ENCODE measurements at places on chromosomes 11 and 22.

GRCh38 chr11:126341760-126342161, 13.7 kb upstream of the ST3GAL4 start:
- DNase-seq, result no peak

DNA sequence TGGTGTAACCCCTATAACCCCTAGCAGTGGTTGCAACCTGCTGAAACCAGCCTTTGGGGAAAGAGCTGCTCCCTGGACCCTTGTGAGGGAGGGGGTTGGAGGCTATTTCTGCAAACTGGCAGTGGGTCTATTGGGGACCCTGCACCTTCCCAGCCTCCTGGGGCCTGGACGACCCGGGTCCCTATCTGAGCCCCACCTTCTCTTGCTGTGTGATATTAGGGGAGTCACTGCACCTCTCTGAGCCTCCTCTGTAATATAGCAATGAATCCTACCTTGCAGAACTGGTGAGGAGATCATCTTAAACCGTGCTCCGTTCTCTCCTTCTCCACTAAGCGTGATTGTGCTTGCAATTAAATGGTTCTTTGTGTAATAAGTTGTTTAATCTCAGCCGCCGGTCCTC, 24.0 kb upstream of the MPPED1 start:
- DNase-seq, result no peak

- no peak for DNase-seq
Measured at GRCh38 chr22:37186997-37187522, 987 bp downstream of the C1QTNF6 start.

DNA sequence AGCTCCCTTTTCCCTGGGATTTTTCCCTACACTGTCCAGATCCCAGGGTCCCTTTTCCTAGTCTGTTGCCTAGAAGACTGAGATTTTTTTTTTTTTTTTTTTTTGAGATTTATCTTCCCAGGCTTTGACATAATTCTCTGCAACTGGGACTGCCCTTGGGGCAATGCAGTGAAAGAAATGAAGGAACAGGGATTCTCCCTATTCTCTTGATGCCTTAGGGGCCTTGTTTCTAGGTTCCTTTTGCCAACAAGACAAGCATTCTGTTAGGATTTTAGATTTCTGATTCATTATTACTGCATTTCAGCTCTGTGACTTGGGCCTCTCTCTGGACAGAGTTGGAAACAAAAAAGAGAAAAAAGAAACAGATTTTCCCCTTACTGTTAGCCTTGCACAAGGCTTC, 47.3 kb downstream of the QSER1 start:
- DNase-seq, result no peak

DNA sequence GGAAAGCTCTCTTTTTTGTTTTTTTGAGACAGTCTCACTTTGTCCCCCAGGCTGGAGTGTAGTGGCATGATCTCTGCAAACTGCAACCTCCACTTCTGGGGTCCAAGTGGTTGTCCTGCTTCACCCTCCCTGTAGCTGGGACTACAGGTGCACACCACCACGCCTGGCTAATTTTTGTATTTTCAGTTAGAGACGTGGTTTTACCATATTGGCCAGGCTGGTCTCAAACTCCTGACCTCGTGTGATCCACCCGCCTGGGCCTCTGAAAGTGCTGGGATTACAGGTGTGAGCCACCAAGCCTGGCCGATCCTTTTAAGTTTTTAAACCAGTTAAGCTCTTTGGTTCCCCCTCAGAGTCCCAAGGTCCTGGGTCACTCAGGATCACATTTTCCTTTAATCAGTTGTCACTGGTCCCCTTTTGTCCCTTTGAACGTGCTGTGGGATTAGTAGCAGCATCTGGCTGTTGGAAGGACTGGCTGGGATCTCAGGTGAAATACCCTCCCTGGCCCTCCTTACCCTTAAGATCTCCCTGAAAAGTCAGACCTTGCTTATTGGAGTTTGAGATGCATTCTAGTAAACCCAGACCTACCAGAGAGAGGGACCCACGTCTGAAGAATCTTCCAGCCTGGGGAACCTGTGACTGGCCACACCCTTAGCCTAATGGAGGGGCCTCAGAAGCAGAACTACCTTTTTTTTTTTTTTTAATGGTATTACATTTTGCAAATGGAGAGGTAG, 8.1 kb downstream of the MALAT1 start:
- DNase-seq, result peak; percentile 72

DNA sequence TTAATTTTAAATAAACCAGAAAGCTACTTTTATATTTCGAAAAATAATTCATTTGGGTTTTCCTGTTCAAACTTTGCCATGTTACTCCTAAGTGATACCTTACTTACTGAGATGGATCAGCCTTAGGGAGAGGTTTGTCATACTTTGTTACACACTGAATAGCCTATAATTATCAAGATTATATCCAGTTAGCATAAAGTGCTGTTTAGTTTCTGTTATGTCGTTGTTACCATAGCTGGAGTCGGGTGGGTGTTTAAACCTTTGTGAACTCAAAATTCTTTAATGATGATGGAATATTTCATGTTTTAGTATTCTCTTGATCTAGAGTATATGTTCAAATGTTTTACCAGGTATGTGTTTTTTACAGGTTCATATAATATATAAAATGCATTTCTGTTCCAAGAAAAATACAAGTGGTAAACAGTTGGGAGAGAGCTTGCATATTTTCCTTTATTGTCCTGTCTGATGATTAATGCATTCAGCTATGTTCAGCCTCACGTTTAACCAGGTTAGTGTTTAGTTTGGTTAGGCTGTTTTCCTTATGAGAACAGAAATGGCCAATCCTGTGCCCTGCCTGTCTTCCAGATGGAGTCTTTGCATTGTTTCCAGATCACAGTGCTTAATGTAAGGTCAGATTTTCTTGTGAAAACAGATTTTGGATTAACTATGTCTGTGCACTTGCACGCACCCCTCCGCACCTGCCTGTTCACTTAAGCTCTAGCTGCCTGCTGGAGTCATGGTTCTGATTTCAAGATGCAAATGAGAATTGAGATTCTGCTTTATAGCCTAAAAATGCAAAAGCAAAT, 105.6 kb downstream of the ATXN10 start:
- DNase-seq, result no peak

- DNase-seq, result no peak
Measured at GRCh38 chr11:72770799-72771198, 18.6 kb upstream of the ARAP1 start.

DNA sequence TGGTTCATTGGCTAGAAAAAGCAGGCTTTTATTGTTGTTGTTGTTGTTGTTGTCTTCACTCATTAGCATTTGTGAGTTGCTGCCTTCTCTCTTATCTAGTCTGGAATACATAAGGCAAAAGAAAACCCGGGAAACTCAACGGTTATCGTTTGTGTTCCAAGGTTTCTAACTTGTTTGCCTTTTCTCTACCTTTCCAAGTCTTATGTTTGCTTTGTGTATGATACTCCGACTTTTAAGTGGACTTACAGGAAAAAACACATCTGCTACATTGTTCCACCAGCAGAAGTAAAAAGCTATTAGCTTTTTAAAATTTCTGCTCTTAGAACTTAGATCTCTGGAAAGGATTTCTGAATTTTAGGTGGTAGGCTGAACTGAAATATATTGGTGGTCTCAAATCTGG, 27.0 kb upstream of the HIKESHI start:
- DNase-seq, result no peak

Measured in Caco-2 (cell line).